ENCODE measurements at places on chromosomes 4 and X. TPM values are rescaled to one million over a fixed set of nuclear protein-coding genes. Genes with fewer than 3 reads are reported as not detected.

DNA sequence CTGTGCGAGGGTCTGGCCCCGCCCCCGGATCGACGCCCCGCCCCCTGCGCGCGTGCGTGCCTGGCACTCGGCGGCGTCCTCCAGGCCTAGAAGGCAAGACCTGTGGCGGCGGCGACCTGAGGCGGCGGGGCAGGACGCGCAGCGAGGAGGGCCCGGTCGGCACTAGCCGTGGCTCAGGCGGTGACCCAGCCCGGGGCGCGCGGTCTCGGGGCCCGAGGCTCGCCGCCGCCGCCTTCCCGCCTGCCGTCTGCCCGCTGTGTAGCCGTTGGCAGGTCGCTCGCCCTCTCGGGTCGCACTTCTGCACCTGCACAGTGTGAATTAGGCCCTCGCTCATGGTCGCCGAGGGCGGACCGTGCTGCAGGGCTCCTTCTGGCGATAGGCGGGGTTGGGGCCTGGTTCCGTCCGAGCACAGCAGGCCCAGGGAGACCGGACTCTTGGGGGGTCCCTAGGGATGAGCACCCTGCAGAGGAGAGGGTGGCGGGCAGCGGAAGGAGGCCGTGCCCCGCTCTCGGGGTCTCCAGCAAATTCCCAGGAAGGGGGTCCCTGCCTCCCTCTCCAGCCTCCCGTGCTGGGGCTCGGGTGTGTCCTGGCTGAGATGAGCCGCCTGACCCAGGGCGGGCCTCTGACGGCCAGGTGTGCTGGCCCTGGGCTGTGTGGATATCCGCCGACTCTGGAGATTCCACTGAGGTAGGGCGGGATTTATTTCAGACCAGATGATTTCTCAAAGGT lies 557 bp upstream of the FAM53A start:
- no peak for DNase-seq

The BMX gene
- 3.8 TPM for total RNA-seq

GRCh38 chrX:120653000-120653399 lies 23.1 kb upstream of the C1GALT1C1 start:
- DNase-seq = no peak

- no peak for DNase-seq
These were observed 1614.4 kb downstream of the PCDH19 start for GRCh38 chrX:98795636-98796035.

The LETM1 gene
- total RNA-seq = 160 TPM

- no peak for DNase-seq
These were observed 58.4 kb upstream of the COX18 start for GRCh38 chr4:73127839-73128453.

DNA sequence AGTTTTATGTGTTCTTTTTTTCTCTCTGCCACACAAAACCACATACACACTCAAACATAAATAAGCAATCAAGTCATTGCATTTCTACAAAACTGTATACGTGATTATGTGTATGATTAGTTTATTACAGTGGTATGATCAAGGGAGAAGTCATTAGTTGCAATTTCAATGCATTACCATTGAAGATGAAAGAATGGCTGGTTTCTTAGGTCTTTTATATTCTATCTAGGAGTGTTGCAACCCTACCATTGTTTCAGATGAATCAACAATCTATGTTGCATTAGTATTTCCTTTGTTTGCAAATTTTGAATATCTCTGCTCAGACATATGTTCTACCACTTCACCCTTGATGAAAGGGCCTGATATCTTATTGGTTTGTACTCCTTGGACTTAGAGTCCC lies 6.8 kb downstream of the ANXA3 start:
- no peak for DNase-seq

Data from mucosa of descending colon (tissue), 3 donors.